ENCODE measurements at places on chromosomes 7 and 10.
A peak's percentile ranks its signal among the peaks of the same experiment; 100 is the strongest.

DNA sequence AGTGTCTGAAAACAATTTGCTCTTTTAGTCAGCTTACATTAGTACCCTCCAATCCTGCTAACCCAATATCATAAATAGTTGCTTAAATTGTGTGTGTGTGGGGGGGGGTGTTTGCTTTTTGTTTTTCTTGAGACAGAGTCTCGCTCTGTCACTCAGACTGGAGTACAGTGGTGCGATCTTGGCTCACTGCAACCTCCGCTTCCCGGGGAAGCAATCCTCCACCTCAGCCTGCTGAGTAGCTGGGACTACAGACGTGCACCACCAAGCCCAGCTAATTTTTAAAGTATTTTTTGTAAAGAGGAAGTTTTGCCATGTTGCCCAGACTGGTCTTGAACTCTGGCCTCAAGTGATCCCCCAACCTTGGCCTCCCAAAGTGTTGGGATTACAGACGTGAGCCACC, 73.5 kb upstream of the PDLIM1 start:
- no peak for DNase-seq

GRCh38 chr10:32961895-32962369, 3.9 kb upstream of the ITGB1 start:
- no peak for DNase-seq

DNA sequence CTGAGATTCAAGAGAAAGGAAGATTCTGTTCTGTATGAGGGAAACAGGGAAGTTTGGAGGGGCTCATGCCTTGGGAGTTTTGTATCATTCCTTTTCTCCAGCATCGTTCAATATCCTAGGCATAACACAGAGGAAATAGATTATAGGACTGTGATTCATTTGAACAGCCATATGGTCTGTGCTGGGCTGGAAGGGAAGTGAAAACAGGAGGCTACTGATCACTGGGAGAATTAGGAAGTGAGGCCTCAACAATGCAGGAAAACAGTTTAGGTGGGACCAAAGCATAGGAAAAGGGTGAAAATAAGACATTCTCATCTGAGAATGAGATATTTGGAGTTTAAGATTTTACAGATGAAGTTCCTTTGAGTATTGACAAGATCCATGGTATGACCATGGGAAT, 70.7 kb upstream of the MKX start:
- no peak for DNase-seq

DNA sequence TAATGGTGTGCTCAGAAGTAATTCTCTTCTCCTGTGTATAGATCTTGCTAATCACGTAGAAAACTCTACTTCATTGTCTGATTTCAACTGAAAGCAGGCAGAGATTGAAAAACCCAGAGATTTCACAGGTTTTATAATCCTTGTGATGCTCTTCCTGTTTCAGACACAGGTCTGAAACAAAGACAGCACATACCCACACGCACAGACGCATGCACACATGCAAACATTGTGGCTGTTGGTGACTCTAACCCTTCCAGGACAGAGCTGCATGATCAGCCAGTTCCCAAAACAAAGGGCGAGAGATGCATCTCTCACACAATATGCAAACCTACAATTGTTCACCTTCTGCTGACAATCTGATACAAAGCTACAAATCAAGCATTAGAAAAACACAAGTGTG, 11.1 kb upstream of the TFEC start:
- no peak for DNase-seq

DNA sequence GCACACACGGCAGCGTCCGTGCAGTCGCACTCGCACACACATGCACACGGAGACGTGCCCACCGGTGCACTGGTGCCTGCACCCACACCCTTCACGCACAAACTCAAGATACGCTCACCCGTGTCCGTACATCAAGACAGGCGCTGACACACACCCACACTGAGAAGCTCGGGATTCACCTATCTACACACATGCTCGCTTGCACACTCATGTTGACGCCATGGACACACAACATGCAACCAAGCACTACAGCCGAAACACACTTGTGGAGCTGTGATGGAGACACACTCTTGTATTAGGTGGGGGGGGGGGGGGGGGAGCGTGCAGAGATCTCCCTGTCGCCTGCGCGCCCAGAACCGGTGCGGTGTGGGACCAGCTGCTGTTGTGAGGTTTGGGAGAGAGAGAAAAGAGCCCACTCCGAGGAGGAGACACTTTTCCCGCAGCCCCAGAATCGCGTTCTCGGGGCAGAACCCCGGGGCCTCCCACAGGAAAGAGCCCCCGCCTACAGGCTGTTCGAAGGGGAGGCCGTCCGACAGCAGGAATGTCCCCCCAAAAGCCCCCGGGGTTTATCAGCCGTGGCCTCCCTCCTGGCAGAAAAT, 605 bp upstream of the NFKB2 start:
- DNase-seq: no peak

DNA sequence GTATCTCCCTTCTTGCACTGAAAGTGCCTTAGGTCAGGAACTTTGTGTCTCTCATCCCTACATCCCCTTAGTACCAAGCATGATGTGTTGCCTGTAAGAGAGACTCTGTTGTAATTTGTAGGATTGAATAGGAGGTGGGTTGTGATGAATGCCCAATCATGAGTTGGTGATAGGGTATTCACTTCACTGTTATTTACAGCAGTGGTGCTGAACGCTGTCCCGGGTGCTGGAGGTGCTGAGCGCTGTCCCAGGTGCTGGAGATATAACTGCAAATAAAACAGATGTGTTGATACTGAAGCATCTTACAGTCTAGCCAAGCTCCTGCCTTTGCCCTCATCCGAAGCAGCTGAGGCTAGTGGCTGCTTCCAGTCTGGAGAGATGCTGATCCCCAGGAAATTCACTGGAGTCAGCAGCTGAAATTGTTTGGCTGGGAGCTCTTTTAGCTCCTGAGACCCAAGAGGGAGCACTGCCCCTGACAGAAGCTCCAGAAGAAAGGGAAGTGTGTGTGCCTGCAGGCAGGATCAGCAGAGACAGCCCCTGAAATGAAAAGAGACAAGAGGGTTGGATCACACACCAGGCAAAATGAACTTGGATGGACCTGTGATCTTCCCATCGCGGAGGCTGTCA, 183.4 kb downstream of the SORCS3 start:
- no peak for DNase-seq

DNA sequence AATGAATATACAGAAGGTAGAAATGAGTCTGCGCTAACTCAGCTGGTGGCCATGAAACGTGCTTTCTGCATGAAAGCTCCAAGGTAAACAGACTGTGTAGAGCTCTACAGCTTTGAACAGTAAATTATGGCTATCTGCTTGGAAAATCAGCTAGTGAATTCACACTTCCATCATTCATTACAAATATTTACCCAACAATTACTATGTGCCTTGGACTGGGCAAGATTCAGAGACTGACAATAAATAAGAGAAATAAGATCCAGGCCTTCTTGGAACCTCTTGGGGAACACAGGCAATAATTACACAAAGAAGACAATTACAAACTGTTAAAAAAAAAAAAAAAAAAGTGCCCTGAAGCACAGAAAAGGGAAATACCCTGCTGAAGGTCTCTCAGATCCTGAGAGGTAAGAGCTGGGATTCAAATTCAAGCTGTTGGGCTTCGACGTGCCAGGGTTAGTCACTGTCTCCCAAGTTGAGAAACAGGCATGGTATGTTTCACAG, 15.8 kb downstream of the TSPAN12 start:
- DNase-seq: no peak

DNA sequence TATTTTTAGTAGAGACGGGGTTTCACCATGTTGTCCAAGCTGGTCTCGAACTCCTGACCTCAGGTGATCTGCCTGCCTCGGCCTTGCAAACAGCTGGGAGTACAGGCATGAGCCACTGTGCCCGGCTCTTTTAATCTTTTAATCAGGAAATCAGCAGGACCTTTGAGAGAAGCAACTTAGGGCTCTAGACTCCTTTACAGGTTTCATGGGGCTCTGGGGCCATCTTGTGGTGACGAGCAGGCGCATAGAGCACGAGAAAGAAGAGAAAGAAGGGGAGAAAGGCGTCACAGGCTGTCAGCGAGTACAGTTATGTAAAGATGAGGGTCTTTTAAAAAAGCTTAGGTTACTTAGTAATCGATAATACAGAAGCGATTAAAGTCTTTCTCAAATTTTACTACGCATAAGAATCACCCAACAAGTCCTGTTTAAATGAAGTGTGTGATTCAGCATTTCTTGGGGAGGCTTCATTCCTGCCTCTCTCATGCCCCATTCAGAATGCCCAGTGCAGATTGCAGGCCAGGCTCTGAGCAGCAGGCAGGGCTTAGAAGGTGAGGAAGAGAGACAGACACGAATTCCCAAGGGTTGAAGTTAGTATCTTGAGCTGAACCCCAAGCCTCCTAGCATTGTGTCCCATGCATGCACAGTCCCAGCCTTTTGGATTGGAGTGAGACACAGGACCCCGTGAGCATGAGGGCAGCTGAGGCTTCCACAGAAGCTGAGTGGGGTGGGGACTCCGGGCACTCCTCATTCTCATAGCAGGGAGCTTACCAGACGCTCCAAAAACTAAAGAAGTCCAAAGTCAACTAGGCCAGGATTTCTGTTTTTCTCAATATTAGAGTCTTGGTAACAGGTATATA, 23.6 kb upstream of the PFKP start:
- peak; percentile 13 for DNase-seq

- no peak for DNase-seq
These were observed 592.9 kb upstream of the NRP1 start for GRCh38 chr10:33927347-33927746.

- DNase-seq: no peak
These were observed 90.8 kb downstream of the CREM start for GRCh38 chr10:35217455-35217854.

- DNase-seq: no peak
These were observed 24.4 kb downstream of the DLG5 start for GRCh38 chr10:77902159-77902558.

DNA sequence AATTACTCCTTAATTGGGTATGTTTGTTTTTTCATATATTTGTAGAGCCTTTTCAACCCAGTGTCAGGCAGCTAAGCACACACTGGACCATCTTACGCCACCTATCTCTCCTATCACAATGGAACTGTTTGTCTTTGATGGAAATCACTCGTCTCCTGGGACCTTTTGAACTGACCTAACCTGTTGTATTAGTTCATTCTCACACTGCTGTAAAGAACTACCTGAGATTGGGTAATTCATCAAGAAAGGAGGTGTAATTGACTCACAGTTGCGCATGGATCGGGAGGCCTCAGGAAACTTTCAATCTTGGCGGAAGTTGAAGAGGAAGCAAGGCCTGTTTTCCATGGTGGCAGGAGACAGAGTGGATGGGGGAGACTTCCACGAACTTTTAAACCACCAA, 182.0 kb downstream of the TCERG1L start:
- DNase-seq: no peak

GRCh38 chr7:90119178-90119971, 34.9 kb upstream of the STEAP1 start:
- no peak for DNase-seq

DNA sequence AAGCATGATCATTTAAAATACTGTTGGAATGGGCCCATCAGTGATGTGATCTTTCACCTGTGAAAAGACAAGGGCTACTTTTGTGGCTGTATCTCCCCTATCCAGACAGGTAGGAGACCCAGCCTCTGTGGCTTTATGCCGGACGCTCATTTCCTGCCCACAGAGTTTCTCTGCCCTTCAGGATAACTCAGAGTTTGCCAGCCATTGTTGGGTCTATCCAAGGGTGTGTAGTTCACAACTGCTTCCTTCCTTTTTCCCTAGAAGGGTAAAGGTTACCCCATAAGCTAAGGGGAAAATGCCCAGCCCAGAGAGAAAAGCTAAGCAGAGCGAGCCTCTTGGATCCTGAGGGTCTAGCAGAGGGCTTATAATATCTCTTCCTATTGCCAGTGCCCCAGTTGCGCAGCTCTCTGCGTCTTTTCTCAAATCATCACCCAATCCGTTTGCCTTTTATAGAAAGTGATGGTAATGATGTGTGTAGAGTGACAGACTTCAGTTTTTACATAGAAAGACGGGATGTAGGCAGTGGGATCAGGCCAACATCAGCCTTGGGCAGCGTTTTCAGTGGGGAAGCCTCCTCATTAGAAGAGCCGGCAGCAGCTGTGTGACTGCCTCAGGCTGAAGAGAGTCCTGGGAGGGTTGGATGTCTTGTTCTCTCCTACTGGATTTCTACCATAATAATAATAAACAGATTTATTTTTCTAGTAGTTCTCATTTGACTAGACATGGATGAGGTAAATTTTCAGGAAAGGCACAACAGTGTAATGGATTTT, 80.5 kb downstream of the MET start:
- no peak for DNase-seq
